ENCODE measurements at places on chromosomes 5 and 9. TPM values are rescaled to one million over a fixed set of nuclear protein-coding genes. Genes with fewer than 3 reads are reported as not detected.

Gene TRIM7
- polyA plus RNA-seq, result 4.4 TPM

GRCh38 chr5:119269061-119269944, 86.5 kb upstream of the TNFAIP8 start:
- DNase-seq, result no peak

GRCh38 chr5:56693220-56693579, 122.1 kb upstream of the MAP3K1 start:
- no peak for DNase-seq

DNA sequence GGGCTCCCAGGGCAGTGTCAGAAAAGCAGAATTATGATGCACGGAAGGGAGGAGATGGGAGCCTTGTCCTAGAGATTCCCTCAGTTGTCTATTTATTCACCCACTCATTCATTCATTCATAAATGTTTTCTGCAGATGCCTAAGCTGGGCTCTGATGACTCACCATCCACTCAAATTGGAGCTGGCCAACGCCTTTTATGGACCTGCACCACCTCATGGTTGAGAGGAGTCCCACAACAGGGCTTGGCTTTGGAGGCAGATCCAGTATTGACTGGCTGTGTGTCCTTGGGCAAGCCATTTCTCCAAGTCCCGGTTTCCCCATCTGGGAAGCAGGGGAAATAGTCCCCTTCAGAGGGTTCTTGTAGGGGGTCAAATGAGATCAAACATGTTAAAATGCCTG, 227.8 kb downstream of the MELK start:
- DNase-seq, result no peak

GRCh38 chr9:76901801-76902200, 4.1 kb downstream of the PRUNE2 start:
- no peak for DNase-seq

- DNase-seq, result no peak
Measured at GRCh38 chr5:34930870-34931269, 1.5 kb downstream of the DNAJC21 start.

Gene WNK2
- 167 TPM for polyA plus RNA-seq

Data from right cardiac atrium (tissue), 5 donors.